ENCODE measurements at places on chromosomes 11 and 22.

GRCh38 chr22:38973289-38974169 is 8.6 kb upstream of the APOBEC3B start:
- DNase-seq = peak; percentile 88

GRCh38 chr22:25666308-25666707 is 75.7 kb upstream of the MYO18B start:
- peak; percentile 34 for DNase-seq

- no peak for DNase-seq
Observed at GRCh38 chr11:119369132-119369925, 12.2 kb downstream of the USP2 start.

GRCh38 chr22:19710769-19711106 is 3.6 kb upstream of the SEPTIN5 start:
- no peak for DNase-seq

- no peak for DNase-seq
Observed at GRCh38 chr11:104690241-104690640, 208.0 kb downstream of the CASP12 start.

- no peak for DNase-seq
Observed at GRCh38 chr22:32862936-32863661, 61.6 kb downstream of the TIMP3 start.

DNA sequence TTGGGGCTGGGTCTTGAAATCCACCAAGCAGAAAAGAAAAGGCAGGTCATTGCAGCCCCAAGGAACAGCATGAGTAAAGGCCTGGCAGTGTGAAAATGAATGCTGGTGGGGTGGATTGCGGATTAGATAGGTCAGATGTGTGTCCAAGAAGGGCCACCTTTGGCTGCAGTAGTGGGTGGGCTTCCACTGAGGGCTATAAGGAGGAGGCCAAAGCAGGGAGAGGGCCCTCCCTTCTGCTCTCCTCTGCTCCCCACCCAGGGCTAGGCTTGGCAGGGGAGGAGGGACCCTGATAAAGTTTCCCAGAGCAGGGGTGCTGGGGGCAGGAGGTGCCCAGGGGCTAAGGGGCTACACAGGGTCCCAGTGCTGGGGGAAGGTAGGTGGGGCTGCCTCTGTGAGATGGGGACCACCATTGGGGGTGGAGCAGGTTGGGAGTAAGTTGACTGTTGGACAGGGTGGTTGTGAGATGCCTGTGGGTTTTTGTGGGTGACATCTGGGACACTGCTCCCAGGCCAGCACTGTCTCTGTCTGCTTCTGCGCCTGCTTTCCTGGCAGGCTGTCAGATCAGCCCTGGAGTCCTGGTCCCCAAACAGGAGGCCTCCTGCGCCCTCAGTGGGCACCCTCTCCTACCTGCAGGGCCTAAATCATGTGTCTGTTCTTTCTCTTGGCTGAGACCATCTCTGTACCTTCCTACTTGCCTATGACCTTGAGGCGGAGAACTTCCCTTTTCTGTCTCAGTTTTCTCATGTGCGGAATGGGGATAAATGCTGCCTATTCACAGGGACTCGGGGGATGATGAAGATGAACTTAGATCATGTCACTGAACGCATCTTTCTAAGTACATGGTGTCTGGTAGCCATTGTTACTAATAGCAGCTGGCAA is 1.9 kb downstream of the CAPN5 start:
- no peak for DNase-seq

DNA sequence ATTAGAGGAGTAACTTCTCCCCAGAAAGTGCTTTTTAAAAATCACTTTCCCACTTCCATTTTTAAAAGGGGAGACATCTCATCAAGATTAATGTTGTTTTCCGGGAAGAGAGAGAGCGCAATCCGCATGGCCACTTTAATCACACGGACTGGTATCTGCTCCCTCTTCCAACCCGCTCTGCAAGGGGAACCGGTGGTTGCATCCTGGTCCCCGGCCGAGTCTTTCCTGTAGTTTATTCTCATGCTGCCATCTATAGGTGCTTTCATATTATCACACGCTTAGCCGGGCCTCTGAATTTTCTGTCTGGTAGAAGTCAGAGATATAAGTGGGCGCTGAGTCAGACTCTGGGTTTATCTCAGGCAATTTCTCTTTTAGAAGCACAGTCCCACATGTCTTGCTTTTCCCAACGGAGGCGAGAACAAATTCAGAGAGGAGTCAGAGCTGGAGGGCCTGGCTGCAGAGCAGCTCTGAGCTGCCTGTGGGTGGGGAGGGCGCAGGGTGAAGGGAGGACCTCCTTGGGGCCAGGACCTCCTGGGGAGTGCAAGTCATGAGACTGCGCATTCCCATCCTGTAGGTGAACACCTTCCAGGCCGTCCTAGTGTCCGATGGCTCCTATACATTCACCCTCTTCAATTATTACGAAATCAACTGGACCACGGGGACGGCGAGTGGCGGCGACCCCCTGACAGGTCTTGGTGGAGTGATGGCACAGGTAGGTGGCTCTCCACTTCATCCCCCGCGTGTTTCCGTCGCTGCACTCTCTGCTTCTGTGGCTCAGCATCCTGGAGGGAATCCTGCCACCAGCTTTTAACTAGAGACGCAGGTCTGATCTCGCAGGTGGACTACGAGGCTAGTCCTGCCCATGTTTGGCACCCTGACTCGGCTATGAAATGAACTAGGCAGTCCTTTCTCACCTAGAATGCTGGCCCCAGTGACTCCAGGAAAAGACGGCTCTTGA is 11.7 kb downstream of the TECTA start:
- DNase-seq = peak; percentile 95

- peak; percentile 87 for DNase-seq
Observed at GRCh38 chr11:65314501-65315203, at the start of gene CDC42EP2. Gene CDC42EP2, plus strand, starts transcription at chr11:65314866. Its CDS starts 6,033 bp downstream, at chr11:65320899.

GRCh38 chr11:11864803-11865202 is 23.0 kb downstream of the USP47 start:
- no peak for DNase-seq

GRCh38 chr11:47854667-47855066 is 6.5 kb upstream of the NUP160 start:
- DNase-seq = no peak

DNA sequence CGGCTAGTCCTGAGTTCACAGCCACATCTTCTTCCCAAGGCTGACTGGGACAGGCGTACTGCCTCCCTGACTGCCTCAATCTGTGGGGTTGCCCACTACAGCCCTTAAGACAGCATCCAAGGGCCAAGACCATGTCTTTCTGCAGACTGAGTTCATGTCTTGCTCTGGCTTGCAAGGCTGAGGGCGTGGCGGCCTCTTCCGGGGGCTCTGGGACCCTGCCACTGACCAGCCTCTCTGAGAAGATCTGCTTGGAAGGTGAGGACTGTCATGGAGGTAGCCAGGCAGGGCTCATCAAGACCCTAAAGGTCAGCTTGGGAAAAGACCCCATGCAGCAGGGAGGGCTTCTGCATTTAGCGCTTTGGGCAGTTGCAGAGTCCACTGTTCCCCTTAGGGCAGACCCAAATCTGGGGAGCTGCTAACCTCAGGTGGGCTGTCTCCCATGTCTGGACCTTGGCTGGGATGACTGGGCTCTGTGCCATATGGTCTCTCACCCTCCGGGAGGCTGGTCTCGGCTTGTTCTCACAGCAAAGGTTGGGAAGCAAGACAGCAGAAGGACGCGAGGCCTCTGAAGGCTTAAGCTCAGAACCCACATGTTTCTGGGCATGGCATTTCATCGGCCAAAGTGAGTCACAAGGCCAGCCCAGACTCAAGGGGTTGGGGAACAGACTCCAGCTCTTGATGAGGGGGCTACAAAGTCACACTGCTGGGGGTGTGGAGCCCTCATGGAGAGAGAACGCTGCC is 109.1 kb upstream of the LMO1 start:
- no peak for DNase-seq

DNA sequence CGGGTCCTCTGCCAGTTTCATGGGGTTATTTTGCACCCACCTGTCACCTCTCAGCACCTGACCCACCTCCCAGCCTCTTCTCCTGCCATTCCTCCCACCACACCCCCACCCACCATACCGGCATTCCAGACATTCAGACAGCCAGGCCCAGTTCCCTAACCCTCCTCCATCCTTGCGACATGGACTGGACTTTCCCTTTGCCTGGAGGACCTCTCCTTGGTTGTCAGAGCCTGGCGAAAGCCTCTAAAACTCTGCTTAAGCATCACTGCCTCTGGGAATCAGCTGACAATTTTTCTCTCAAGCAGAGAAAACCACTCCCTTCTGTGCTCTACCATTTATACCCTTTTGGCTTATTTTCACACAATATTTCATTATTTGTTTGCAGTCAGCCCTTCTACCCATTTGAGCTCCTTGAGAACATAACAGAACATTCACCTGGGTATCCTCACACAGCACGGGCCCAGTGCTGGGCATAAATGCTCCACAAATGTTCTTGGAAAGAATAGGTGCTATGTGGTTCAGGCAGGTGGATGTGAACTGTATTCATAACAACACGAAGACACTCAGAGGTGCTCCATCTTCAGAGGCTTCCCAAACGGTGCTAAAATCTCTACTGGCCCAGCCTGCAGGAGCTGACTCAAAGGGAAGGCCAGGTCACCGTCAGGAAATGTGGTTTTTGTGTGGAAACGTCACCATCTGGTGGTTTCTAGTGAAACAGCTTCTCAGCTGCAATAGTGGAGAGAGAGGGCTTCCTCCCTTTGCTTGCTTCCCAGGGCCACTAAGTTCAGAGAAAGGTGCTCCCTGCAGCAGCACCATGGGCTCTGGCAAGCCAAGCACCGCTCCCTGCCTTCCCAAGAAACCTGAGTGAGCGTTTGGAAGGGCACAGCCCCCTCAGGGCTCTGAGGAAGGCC is 10.4 kb downstream of the SPATA19 start:
- DNase-seq = peak; percentile 86

DNA sequence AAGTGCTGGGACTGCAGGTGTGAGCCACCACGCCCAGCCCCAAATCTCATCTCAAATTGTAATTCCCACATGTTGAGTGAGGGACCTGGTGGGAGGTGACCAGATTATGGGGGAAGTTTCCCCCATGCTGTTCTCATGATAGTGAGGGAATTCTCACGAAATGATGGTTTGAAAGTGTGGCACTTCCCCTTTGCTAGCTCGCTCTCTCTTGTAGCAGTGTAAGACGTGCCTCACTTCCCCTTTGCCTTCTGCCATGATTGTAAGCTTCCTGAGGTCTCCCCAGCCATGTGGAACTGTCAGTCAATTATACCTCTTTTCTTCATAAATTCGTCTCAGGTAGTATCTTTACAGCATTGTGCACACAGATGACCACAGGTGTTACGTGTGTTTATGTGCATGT is 357.8 kb downstream of the CADM1 start:
- DNase-seq = no peak

- no peak for DNase-seq
Observed at GRCh38 chr11:45143494-45143893, 2.9 kb upstream of the PRDM11 start.

DNA sequence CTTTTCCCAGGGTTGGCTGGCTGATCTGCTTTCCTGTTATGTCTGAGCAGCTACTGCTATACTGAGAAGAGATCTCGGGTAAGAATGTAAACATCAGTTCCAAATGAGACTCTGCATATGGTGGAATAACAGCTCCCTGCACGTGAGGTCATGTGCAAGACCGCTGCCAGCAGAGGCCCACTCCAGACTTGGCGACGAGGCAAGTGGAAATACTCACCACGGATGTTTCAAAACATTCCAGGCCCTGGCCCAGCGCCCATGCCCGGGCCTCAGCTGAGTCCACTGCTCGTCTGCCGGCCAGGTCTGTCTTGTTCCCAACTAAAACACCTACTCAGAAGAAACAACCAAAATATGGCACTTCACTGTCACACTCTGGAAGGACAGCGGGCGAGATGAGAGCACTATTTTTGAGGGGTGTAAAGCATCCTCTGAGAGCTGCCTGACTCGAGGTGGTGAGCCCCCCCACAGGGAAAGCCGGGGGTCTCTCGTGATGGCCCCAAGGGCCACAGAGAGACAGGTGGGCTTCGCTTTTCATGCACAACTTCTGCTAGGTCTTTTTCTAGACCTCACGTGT is 13.1 kb downstream of the IFT27 start:
- DNase-seq = no peak

All from GM23338 (cell line).